ENCODE measurements at places on chromosomes 11 and 22.
A peak's percentile ranks its signal among the peaks of the same experiment; 100 is the strongest.

DNA sequence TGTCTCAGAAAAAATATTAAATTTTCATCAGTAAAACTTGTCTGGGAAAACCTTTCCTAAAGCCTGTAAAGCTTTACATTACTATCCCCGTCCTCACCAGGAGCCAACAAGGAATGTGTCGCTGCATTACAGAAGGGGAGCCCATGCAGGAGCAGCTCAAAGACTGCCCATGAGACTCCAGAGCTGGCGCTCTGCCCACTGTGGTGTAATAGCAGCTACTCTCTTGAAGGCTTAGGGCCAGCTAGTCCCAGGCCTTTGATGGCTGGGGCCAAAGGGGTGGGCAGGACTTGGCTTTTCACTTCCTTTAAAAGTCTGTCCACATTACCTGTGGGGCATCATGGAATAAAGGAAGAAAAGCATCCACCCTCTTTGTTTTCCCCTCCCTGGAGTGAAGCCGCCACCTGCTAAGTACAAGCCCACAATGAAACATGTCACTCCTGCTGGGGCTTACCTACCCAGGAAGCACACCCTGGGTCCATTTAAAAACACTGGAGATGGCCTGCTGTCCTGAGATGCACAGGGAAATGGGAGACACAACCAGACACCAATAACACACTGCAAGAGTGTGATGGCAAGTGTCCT, 150.7 kb downstream of the ADAMTS15 start:
- DNase-seq, result no peak

DNA sequence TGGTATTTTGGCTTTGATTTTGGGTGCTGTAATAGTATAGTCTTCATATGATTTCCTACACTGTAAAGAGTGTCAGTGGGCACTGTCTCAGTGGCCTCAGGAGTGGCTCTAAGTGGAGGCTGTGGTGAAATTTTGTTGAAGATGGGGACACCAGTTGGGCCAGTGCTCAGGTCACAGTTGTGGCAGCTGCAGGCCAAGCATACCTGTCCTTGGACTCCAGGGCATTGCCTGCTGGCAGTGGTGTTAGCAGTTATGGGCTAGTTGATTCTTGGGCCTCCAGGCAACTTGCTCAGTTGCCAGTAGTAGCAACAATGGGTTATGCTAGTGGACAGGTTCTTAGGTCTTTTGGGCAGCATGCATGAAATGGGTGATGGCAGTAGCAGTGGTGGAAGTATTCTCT, 39.2 kb upstream of the SLC22A25 start:
- no peak for DNase-seq

DNA sequence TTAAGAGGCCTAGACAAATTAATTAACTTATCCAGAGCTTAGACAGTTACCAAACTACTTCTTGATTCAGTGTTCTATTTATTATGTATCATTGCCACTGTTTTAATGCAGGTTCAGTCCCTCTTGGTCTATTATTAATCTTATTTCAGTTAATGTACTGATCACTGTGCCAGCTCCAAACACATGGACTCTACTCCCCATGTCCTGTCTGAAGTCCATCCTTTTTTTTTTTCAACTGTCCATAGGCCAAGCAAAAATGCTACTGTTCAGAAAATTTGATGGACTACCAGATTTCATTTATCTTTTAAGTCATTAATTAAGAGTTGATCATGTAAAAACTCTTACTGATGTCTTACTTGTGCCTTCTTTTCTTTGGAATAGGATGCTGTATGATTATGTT, 11.9 kb downstream of the POLD3 start:
- DNase-seq, result no peak

DNA sequence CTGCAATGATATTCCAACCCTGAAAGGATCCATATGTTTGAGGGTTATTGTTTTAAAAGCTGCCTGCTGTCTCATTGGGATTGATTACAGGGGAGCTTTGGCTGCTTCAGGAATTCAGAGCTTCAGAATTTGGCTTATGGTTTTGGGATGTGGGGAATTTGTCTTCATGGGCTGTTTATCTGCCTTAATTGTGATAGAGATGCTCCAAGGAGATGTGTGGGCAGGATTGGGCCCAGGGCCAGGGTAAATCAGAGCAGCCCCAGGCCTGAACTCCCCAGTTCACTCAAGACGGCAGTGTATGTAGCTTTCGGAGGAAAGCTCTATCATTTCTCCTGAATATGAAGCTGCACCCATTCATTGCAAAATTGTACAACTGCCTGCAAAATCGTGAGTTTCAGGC, 88.5 kb downstream of the ALX4 start:
- DNase-seq, result no peak

DNA sequence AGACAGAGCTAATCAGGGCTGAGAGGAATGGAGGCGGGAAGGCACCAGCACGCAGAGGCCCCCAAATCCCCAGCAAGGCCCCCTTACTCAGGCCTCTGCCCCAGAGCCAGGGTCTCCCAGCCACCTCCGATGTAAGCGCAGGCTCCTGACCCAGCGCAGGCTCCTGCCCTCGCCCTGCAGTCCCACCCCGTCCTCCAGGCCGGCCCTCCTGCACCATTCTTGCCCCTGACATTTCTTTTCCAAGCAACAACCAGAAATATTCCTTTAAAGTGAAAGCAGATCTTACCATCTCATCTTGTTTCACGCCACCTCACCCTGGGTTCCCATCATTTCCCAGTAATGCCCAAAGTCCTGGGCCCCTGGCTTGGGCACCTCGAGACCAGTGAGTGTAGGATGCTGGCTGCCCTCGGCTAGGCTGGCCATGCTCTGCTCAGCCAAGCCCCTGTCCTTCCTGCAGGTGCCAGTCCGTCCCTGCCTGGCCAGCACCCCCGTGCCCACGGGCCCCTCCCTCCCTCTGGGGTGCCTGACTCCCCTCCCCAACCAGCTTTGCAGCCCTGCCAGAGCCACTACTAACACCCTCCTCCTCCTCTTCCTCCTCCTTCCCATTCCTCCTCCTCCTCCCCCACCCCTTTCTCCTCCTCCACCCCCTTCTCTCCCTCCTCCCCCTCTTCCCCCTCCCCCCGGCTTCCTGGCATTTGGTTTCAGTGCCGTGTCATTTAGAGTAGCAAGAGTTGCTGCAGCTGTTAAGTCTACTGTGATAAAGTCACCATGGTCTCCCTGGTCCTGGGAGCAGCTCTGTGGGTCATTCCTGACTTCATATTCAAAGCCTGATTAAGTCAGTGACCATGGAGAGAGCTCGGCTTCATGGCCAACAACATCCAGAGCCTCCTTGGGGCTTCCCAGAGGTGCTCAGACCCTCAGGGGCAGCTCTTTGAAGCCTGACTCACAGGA, 78.7 kb downstream of the PIWIL3 start:
- no peak for DNase-seq

GRCh38 chr22:44068422-44069191, 44.5 kb downstream of the PARVB start:
- DNase-seq, result no peak

GRCh38 chr11:76153571-76153923, 52.8 kb downstream of the WNT11 start:
- no peak for DNase-seq

GRCh38 chr11:69707176-69707575, 3.4 kb upstream of the FGF19 start:
- DNase-seq, result no peak

DNA sequence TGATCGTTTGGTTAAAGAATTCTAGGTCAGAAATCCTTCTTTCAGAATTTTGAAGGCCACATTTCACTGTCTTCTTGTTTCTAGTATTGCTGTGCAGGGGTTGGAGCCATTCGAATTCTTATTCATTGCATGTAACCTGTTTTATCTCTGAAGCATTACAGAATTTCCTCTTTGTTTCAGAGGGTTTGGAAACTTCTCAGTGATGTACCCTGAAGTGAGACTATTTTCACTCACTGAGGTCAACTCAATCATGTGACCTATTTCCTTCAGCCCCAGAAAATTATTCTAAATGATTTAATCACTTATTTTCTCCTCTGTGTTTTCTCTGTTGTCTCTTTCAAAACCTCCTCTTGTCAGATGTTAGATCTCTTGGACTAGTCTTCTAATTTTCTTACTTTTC, 147.8 kb downstream of the ENTHD1 start:
- no peak for DNase-seq

DNA sequence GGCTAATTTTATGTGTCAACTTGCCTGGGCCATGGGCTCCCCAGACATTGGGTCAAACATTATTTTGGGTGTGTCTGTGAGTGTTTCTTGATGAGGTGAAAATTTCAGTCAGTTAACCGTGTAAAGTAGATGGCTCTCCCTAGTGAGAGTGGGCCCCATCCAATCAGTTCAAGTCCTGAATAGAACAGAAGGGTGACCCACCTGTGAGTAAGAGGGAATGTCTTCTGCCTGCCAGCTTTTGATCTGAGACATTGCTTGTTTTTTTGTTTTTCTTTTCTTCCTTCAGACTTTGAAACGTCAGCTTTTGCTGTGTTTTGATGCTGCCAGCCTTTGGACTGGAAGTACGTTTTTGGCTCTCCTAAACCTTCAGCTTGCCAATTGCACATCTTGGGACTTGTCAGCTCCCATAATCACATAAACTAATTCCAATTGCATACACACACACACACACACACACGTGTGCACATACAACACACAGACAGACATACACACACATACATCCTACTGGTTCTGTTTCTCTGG, 300.1 kb downstream of the CNTN5 start:
- DNase-seq, result no peak

- no peak for DNase-seq
These were observed 1.4 kb upstream of the RDX start for GRCh38 chr11:110297726-110298300.

GRCh38 chr11:125724125-125724524, 22.0 kb upstream of the PATE1 start:
- DNase-seq, result peak; percentile 2

DNA sequence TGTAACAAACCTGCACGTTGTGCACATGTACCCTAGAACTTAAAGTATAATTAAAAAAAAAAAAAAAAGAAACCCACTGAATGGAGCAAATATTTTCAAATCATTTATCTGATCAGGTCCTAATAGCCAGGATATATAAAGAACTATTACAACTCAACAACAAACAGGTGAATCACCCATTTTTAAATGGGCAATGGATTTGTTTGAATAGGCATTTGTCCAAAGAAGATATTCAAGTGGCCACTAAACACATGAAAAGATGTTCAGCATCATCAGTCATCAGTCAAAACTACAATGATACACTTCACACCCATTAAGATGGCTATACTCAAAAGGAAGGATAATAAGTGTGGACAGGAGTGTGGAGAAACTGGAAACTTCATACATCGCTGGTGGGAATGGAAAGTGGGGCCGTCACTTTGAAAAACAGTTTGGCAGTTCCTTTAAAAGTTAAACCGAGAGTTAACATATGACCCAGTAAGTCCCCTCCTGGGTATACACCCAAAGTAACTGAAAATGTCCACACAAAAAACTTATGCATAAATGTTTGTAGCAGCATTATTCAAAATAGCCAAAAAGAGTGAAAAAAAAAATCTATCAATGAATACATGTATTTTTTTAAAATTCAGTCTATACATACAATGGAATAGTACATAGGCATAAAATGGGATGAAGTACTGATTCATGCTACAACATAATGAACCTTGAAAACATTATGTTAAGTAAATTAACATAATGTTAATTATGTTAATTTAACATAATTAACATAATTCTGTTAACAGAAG, 53.1 kb downstream of the ARRB1 start:
- DNase-seq, result no peak

DNA sequence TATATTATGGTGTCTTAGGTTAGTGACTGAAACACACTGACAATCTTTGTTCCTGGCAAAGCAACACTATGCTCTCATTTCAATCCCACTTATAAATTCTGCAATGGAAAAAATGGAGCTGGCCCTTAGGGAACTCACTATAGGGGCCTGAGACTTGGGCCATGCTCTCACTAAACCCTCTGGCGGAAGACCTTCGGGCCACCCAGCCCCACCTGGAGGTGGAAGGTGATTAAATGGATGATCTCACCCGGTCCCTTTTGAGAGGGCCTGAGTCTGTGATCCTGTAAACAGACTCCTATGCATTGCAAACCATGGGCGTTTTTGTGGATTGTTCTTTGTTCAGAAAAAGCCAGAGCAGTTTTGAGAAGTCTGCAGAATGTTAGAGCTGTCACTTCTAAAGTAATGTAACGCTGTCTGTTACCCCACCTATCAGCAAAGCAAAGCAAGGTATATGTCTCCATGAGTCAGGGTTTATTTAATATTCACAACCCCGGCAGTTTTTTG, 17.0 kb upstream of the CDON start:
- no peak for DNase-seq

DNA sequence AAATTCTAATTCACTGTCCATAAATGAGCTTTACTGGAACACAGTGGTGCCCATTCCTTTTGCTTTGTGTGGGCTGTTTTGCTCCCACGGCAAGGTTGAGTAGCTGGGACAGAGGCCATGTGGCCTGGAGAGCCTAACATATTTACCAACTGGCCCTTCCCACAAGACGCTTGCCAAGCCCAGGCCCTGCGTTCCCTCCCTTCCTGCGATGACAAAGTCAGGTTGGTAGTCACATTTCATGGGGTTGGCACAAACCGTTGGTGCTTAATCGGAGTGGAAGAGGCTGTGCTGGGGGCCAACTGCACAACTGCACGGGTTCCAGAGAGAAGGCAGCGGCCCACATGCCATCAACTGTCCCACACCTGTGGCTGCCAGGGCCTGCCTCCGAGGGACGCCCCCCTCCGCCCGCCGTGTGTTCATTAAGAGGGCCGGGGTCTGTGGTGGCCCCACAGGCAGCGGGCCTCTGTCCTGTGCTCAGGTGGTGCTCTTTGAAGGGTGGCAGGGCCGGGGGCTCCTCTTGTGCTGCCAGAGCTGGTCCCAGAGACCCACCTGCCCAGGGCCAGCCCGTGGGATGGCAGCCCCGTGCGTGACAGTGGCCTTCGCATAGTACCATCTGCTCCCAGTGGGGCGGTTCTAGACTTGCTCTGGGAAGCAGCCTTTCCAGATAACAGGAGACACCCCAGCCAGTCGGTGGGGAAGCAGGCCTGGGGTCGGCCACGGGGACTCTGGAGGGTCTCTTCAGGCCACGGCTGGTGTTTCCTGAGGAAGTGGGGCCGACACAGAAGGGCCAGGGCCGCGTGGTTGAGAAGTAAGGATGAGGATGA, 81.5 kb upstream of the CLDN5 start:
- no peak for DNase-seq

DNA sequence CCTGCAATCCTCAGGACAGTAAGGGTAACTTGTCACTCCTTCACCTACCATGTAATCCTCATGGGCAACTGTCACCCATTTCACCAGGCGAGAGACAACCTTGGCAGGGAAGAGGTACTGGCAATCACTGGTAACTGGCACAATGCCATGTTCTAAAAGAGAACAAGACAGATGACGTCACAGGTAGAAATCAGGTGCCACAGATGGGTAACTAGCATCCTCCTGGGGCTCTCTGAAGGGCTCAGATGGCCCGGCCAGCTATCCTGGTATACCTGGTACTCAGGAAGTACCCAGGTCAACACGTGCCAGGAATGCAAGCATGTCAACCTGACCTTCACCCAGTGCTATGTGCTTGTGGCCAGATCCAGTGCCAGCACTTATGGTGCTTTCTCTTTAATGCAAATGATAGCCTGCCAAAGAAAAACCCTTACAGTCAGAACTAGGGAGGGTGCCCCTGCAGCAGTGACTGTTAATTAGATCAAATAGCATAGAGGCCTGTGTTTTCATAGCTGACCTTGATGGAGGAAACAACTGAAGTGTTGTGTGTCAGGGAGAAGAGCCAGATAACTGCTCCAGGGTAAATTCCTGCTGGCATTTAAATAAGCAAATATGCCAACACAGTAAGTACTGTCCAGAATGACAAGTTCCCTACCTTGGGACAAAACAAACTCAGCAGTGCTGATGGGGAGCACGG, 36.2 kb downstream of the THOC5 start:
- no peak for DNase-seq
